ENCODE measurements at places on chromosomes 7 and 10.

- DNase-seq = no peak
Measured at GRCh38 chr7:87658553-87658952, 30.4 kb downstream of the RUNDC3B start.

DNA sequence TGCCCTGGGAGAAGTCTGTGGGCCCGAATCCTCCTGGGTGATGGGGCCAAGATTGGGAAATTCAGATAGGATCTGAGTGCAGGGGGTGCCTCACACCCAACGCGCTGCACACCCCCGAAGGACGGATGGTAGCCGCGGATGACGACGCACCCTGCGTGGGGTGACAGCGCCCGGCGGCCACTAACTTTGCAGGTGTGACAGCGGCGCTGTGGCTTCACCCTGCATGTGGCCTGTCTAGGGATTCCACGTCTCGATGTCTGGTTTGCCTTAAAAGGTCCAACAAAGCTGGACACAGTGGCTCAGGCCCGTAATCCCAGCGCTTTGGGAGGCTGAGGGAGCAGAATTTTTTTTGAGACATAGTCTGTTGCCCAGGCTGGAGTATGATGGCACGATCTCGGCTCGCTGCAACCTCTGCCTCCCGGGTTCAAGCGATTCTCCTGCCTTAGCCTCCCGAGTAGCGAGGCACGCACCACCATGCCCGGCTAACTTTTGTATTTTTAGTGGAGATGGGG is 18.6 kb downstream of the ADAP1 start:
- no peak for DNase-seq

GRCh38 chr10:120782336-120782735 is 68.8 kb upstream of the WDR11 start:
- no peak for DNase-seq

- no peak for DNase-seq
Measured at GRCh38 chr7:120794106-120794729, 63.7 kb downstream of the TSPAN12 start.

- DNase-seq = no peak
Measured at GRCh38 chr10:123175389-123176387, 21.5 kb downstream of the BUB3 start.

DNA sequence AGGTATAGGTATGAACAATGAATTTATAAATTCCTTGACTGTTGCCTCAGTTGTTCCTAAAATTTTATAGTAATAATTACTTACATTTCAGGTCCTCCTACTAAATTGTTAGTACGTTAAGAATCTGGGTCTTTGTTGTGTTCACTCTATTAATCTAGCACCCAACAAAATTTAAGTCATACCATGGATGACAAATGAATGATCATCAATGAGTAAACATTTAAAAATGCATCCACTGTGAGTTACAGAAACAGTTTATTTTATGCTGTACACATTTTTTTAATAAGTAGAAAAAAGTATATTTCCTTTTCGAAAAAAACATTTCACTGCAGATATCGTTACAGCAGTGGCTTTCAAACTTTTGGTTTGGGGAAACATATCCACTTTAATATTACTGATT is 265.2 kb downstream of the PCLO start:
- DNase-seq = no peak

- no peak for DNase-seq
Measured at GRCh38 chr10:16646181-16647059, 124.7 kb upstream of the C1QL3 start.

GRCh38 chr10:84429926-84430520 is 101.6 kb downstream of the CCSER2 start:
- no peak for DNase-seq

- DNase-seq = no peak
Measured at GRCh38 chr7:87331687-87332252, 13.7 kb upstream of the CROT start.

GRCh38 chr7:91582799-91583477 is 297.6 kb downstream of the MTERF1 start:
- DNase-seq = no peak

DNA sequence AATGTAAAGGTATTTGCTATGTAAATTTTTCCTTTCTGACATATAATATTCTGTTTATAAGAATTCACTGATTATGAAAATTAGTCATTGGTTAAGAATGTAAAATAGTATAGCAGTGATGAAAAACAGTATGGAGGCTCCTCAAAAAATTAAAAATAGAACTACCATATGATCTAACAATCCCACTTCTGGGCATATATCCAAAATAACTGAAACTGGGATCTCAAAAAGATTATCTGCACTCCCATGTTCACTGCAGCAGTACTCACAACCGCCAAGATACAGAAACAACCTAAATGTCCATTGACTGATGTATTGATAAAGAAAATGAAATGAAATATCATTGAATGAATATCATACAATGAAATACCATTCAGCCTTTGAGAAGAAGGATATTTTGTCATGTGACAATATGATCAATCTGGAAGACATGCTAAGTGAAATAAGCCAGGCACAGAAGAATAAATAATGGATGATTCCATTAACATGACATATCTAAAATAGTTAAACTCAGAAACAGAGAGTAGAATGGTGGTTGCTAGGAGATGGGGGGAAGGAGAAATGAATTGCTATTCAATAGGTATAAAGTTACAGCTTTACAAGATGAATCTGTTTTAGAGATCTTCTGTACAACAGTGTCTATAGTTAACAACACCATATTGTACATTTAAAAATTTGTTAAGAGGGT is 14.0 kb downstream of the C10orf88 start:
- no peak for DNase-seq

DNA sequence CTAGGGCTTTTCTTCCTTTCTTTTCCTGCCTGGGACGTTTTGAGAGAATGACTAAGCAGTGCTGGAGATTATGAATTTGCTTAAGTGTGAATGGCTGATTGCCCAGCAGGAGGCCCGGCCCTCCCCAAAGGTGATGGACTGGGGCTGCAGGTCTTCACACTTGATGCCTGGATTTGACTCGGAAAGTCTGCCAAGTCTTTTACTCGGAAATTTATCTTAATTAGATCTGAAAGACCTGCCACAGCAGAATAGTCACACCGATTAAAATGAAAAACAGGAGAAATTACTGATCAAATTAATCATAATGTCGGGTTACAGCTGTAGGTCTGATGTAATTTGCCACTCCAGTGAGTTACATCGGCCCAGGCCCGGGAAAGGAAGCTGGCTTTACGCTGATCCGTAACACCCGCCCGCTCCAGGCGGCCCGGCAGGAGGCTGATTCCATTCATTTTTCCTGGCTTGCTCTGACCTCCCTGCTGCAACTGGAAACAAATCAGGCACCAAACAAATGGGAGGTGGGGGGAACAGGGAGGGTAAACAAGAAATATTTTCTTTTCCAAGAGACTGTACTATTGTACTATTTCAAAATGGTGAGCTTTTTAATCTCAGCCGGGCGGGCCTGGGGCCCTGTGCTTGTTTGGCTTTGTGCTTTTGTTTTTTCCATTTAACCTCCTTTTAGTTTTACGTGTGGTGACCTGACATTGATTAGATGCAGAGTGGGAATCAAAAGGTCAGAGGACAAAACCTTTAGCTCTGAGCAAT is 212.4 kb upstream of the YAE1 start:
- DNase-seq = peak; percentile 64
